Mucosa of descending colon (tissue), 3 donors: ENCODE measurements at places on chromosomes 12 and 14. TPM values are rescaled to one million over a fixed set of nuclear protein-coding genes. Genes with fewer than 3 reads are reported as not detected.

Gene EGLN3
- total RNA-seq: 140 TPM

- peak; percentile 28 for DNase-seq
Measured at GRCh38 chr12:107320929-107321631, 227.7 kb upstream of the CRY1 start.

Gene LRP1-AS
- not detected for total RNA-seq

Gene TTC5
- total RNA-seq: 17.0 TPM

DNA sequence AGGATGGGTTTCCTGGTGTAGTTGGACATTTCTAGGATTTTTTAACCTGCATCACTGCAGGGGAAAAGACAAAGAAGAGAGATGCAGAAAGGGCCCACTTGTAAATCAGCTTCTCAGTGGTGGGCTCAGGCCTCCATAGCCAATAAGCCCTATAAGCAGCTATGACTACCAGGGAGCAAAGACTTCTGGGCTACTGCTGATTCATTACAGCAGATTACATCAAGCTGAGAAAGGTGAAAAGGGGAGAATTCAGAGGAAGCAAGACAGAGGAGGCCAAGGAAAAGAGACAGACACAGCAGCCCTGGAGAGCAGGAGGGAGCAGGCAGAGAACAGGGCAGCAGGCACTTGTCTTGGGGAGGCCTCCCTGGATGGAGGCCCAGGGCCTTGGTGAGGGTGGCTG is 95.2 kb downstream of the KCNA5 start:
- no peak for DNase-seq

DNA sequence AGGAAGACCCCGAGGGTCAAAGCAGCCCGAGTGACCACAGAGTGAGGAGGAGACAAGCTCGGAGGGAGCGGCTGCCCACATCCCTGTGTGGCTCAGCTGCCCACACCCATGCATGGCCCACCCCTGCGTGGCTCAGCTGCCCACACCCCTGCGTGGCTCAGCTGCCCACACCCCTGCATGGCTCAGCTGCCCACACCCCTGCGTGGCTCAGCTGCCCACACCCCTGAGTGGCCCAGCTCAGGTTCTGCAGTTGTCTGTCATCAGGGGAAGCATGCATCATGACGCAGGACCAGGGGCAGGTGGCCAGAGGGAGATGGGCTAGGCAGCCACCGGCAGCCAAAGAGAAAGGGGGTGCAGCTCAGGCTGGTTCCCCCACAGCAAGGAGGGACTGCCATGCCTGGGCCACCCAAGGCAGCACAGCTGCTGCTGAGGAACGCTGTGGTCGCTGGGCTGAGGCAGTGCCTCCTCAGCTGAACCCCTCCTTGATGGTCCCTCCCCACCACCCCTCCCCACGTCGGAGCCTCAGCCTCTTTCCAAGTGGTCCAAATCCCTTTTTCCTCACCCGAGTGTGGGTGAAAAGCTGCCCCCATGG is 33.3 kb upstream of the NUDT14 start:
- no peak for DNase-seq

Gene DCN
- 705 TPM for total RNA-seq

- no peak for DNase-seq
Measured at GRCh38 chr12:29041621-29042020, 107.5 kb upstream of the FAR2 start.

DNA sequence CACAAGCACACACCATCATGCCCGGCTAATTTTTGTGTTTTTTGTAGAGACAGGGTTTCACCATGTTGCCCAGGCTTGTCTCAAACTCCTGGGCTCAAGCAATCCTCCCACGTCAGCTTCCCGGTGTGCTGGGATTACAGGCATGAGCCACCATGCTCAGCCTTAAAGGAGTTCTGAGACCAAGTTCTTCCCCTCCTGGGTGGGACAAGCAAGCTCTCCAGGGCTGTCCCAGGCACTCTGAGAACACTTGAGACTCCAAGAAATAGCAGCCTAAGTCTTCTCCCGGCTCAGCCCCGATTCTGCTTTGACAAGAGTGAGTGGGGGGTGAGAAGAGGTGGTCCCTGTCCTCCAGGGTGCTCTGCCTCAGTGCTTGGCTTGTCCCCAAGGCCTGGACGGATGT is 86.4 kb downstream of the STAB2 start:
- no peak for DNase-seq

Gene ERBB3
- 423 TPM for total RNA-seq
